ENCODE measurements at places on chromosomes 1 and 21.
A peak's percentile ranks its signal among the peaks of the same experiment; 100 is the strongest.

DNA sequence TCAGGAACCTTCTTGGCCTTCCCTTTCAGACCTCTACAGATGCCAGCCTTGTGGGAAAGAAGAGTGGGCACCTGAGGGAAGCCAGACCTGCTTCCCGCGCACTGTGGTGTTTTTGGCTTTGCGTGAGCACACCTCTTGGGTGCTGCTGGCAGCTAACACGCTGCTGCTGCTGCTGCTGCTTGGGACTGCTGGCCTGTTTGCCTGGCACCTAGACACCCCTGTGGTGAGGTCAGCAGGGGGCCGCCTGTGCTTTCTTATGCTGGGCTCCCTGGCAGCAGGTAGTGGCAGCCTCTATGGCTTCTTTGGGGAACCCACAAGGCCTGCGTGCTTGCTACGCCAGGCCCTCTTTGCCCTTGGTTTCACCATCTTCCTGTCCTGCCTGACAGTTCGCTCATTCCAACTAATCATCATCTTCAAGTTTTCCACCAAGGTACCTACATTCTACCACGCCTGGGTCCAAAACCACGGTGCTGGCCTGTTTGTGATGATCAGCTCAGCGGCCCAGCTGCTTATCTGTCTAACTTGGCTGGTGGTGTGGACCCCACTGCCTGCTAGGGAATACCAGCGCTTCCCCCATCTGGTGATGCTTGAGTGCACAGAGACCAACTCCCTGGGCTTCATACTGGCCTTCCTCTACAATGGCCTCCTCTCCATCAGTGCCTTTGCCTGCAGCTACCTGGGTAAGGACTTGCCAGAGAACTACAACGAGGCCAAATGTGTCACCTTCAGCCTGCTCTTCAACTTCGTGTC is 995 bp upstream of the ZBTB48 start:
- DNase-seq: no peak

GRCh38 chr1:201590474-201590873 is 51.5 kb downstream of the NAV1 start:
- no peak for DNase-seq

DNA sequence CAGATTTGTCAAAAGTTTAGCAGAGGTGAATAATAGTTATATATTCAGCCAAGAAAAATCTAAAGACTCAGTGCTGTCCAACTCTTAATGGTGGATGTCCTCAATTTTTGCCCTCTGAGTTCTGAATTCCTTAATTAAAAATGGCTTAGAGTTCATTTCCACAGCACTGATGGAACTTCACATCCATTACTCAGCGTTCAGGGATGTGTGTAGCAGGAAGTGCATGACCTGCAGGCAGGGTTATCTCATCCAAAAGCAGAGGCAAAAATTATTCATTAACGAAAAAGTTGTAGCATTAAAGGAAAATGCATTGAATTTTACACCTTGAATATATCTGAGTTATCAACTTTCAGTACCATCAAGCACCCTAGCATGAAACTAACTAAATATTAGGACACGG is 96.7 kb downstream of the ZP4 start:
- DNase-seq: no peak

DNA sequence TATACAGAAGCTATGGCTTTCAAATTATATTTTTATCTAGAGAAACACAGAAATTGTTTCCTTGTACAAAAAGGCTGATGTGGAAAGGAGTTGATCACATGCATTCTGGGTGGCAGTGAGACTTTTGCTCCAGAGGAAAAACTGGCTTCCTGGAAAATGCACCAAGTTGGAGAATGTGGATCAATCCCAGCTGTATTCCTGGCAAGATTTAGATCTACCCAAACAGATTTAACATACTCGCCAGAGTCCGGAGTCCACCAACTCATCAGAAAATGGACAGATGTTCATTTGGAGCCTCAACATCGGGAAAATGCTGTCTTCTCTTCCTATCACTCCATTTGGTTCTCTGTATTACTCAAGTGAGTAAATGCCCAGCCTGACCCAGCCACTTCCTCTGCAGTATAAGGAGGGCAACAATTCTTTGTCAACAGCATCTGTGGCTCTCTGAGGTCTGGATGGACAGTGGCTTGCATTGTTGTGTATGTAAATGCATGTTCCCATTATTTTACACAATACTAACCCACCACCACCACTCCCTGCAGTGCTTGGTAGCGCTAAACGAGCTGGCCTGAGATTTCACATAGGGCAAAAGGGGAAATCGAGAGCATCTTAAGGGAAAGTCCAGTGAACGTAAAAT is 226.2 kb upstream of the IRF2BP2 start:
- DNase-seq: no peak

DNA sequence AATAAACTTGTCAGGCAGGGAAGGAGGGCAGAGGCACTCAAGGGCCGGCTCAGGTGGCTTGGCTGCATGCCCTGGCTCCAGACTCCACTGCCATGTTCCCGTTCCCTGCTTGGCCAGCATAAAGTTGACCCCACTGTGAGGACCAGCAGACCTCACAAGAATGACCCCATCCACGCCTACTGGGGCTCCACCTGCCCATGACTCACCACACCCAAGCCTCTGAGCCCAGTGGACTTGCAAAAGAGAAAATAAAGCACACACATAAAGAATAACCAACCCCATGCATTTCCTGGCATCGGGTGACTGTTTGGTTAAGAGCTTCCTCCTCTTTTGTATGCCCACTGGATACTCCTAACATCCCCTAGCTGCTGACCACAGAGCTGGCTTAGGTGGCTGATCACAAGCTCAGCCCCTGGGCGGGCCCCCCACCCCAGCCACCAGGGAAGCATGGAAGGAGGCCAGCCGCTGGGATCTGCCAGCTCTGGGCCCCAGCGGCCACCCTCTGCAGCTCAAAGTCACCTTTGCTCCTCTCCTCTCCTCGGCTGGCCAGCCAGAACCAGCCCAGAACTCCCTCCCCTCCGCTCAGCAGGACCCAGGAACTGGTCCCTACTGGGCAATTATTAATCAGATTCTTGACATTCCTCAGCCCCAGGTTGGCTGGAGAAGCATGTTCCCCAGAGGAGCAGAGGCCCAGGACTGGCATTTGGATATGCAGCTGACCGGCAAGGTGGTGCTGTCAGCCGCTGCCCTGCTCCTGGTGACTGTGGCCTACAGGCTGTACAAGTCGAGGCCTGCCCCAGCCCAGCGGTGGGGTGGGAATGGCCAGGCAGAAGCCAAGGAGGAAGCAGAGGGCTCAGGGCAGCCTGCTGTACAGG is at the start of gene KLHDC7A:
Gene KLHDC7A (plus strand): TSS at position 616 of the 875 bp plus-strand sequence. CDS start 52 bp downstream, at position 668.
- DNase-seq: no peak

GRCh38 chr21:40686526-40686925 is 160.4 kb downstream of the DSCAM start:
- DNase-seq: no peak

DNA sequence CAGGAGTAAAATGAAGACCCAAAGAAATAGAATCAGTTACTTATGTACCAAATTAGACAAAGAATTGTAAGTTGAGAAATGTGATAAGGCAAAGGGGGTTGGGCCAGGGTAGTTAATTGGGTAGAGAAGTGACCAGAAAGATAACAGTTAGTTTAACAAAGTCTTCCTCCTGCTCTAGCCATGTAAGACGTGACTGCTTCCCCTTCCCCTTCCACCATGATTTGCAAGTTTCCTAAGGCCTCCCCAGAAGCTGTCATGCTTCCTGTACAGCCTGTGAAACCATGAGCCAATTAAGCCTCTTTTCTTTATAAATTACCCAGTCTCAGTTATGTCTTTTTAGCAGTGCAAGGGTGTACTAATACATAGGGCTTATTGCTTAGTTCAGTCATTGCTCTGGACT is 142.0 kb upstream of the PDE4B start:
- no peak for DNase-seq

GRCh38 chr1:114549137-114549536 is 32.3 kb downstream of the BCAS2 start:
- DNase-seq: no peak

DNA sequence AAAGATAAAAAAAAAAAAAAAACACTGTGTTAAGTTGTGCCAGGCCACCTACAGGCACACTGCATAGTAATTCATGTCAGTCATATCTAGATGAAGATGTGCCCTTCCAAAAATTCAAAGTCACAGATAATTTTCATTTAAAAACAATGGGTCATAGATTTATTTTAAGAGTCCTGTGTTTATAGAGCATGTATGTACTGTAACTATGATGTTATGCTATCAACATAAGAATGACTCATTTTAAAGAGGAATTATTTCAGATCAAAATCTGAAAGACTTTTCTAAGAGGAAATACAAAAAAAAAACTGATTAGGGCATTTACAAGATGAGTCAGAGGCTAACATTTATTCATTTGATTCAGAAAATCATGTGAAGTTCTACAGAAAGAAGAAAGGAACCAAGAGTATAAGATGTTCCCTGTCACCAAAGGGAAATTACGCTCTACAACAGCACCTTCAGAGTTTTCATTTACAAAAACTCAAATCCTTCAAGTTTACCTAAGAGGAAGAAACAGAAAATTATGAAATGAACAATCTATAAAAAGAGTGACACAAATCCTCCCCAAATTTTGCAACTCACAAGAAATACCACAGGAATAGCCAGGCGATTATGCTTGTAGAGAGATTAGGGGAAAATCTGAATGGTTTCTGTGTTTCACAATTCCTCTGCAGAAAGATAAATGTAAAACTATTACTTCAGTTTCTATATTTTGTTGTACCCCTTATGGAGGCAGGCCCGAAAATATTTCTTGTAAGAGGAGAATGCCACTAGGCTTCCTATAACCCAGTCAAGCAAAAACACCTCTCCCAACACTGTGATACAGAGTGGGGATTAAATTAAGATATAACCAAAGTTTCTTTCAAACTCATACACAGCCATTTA is 13.8 kb downstream of the TP53BP2 start:
- DNase-seq: peak; percentile 57

DNA sequence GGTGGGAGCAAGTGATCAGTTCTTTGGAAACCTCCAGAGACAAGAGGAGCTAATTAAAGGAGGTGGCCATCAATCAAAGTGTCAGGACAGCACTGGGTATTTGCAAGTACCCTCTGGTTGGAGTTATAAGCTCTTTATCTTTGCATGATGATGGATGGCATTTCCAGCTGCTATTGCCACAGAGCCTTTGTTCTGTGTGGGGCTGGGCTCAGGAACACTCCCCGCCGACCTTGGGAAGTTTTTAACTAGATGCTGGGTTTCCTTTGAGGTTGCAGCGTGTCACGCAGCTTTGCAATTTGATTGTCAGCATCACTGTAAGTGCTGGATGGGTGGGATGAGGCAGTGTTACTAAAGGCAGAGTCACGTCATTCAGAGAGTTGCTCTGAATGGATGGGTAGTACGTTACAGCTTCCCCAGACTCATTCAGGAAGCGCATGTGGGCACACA is 68.9 kb downstream of the CNIH3 start:
- no peak for DNase-seq

DNA sequence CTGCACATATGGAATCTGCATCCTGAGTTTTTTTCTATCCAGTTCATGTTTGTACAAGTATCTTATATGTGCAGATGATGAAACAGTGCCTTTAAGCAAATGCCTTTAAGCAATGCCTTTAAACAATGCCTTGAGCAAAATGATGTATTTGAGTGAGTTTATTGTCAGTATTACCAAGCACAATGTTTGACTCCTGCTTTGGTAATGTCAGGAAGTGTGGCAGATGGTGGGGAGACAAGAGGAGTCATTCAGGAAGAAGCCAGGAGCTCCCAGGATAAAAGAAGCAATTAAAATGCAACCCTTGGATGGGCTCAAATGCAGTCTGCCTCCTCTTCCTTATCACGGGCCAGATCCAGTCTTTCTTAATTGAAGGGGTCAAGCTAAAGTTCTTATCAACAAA is 108.7 kb upstream of the KCNJ15 start:
- no peak for DNase-seq

GRCh38 chr1:101566883-101567538 is 330.2 kb downstream of the S1PR1 start:
- DNase-seq: no peak

- no peak for DNase-seq
These were observed 154.2 kb downstream of the PTGER3 start for GRCh38 chr1:70893381-70893780.

DNA sequence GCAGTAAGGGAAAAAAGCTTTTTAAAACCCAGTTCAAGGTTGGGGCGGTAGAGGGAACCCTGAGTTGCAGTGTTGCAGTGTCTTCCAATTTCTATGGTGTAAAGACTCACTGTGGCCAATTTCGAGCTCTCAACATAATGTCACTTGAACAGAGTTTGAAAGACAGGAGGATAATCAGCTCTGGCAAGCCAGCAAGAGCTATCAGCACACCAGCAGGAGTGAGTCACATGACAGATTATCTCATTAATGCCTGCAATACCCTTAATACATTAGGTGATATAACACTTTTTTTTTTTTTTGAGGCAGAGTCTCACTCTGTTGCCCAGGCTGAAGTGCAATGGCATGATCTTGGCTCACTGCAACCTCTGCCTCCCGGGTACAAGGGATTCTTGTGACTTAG is 22.8 kb downstream of the SLC9C2 start:
- DNase-seq: no peak

GRCh38 chr1:10450156-10450814 is 454 bp downstream of the CORT start:
- no peak for DNase-seq
